ENCODE measurements at places on chromosomes 11 and 22.

DNA sequence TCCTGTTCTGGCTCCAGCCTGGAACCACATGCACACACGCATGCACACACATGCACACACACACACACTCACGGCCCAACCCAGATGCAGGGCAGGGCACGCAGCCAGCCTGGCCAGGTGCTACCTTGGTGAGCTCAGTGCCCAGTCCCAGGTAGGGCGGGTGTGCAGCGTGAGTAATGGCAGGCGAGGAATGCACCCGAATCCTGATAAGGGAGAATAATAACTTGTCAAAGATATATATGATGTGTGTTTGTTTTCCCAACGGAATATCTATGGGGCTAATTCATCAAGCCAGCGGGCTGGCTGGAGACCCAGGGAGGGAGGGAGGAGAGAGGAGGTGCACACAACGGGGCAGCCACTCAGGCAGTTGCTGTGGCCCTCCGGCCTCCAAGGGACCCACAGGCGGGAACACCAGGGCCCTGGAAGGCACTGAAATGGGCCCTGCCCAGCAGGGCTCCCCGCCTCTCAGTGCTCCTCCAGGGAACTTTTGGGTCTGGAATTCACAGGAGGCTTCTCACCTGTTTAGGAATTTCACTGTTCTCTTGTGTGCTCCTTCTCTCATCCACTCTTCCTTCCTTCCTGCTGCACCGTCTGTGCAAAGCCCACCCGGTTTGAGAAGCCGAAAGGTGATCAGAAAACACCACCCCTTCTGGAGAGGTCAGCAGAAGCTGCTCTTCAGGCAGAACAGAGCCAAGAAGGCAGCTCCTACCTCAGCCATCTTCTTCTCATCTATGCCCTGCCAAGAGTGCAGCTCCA, 79.0 kb downstream of the BUD13 start:
- no peak for DNase-seq

DNA sequence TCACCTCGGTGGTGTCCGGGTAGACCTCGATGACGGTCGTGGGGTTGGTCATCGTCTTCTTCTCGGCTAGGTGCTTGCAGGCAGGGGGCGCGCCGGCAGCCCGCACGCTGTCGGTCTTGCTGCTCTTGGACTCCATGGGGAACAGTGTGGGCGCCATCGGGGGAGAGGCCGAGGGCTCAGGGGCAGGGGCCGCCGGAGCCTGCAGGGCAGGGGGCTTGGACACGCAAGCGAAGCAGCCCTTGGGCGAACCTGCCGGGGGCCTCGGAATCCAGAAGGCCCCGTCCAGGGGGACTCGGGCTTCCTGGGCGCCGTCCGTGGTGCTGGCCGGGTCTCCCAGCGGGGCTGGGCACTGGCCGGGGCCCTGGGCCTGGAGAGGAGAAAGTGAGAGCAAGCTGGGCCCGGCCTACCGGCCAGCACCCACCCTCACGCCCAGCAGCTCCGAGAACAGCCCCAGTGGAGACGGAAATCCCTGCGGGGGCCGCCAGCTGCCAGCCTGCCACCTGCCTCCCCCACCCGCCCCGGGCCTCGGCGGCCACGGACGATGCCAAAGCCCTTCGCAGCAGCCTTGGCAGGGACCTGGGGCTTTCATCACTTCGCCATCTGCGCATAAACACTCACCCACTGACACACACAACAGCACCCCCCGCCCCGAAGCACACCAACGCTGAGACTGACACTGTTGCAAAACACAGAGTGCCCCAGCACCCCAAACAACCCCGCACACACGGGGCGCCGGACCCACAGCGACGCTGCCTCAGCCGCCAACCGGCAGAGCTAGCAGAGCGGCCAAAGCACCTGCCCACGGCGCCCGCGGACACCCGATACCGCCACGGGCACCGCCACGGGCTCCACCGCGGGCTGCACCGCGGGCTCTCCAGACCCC, 2.4 kb downstream of the IFITM10 start:
- DNase-seq: peak; percentile 36

- DNase-seq: no peak
These were observed 684.3 kb upstream of the RAG2 start for GRCh38 chr11:37282367-37282766.

- no peak for DNase-seq
These were observed 6.5 kb downstream of the ADORA2A start for GRCh38 chr22:24433828-24434470.

DNA sequence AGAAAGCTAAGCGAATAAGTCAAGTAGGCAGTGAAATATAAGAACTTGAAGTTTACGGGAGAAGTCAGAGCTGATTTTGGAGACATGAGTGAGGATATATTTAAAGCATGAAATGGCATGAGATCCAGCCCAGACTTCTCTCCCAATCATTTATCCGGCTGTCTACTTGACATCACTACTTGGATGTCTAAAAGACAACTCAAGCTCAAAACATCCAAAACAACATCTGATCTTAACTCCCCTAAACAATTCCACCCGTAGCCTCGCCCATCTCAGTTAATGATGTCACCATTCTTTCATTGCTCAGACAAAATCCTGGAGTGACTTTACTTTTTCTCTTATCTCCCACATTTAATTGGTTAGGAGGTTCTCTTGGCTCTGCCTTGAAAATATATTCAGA, 44.5 kb downstream of the WEE1 start:
- no peak for DNase-seq

GRCh38 chr11:41955066-41955465, 495.6 kb upstream of the LRRC4C start:
- no peak for DNase-seq
